ENCODE measurements at places on chromosomes 2 and 18.

- no peak for DNase-seq
Observed at GRCh38 chr2:65846989-65847678, 414.7 kb upstream of the SPRED2 start.

GRCh38 chr2:128313931-128314347, 4.7 kb downstream of the HS6ST1 start:
- DNase-seq, result no peak

GRCh38 chr18:61556862-61557261, 223.6 kb downstream of the CDH20 start:
- DNase-seq, result no peak

DNA sequence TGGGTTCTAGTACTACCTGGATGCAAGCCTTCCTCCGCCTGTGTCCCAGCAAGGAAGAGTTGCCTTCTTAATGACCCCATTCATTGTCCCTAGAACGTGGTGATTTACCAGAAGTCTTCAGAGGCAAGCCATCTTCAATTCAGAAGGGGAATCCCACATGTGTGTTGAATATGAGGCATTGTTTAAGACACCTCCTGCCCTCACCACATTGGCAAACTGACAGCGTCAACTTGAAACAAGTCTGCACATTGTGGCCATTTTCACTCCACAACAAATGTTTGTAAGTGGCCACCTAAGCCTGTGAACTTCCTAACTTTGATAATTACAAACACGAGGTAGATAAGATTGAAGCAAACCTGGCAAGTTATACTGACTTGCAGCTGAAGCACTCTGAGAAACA, 83.7 kb downstream of the TCF7L1 start:
- DNase-seq, result no peak

GRCh38 chr18:9910661-9911060, 3.2 kb upstream of the VAPA start:
- no peak for DNase-seq

DNA sequence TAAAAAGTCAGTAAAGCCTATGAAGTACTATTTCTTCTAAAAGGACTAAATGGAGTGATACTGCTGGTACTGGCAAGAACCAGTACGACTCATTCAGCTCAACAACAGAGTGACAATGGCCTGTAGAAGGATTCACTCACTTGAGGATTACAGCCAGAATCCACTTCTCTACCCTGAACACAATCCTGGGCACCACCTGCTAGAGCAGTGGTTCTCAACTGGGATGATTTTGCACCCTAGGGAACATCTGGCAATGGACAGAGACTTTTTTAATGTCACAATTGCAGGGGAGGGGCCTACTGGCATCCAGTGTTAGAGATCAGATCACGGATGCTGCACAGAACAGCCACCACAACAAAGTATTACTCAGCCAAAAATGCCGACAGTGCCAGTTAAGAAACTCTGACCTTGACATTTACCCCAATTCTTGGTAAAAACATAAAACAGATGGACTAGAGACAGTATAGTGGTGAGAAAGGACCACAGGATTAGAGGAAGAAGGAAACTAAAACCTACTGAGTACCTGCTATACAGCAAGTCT, 5.0 kb downstream of the SPIRE1 start:
- no peak for DNase-seq

DNA sequence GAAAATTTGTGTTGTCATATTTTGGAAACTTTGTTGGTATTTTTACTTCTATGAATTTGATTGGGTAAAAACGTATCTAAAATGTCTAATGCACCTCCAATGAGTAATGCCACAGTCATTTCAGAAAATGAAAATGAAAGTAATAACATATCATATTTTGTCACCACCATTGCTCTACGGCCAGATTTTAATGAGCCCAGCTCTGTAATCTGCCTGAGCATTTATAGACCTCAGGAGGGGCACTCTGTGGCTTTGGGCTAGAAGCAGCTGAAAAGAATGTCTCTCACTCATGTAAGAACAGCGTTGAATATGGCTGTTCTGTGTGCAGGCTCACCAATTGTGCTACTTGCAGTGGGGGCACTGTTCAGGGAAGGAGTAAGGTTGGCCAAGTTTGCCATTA, 32.7 kb upstream of the ABCA12 start:
- DNase-seq, result no peak

DNA sequence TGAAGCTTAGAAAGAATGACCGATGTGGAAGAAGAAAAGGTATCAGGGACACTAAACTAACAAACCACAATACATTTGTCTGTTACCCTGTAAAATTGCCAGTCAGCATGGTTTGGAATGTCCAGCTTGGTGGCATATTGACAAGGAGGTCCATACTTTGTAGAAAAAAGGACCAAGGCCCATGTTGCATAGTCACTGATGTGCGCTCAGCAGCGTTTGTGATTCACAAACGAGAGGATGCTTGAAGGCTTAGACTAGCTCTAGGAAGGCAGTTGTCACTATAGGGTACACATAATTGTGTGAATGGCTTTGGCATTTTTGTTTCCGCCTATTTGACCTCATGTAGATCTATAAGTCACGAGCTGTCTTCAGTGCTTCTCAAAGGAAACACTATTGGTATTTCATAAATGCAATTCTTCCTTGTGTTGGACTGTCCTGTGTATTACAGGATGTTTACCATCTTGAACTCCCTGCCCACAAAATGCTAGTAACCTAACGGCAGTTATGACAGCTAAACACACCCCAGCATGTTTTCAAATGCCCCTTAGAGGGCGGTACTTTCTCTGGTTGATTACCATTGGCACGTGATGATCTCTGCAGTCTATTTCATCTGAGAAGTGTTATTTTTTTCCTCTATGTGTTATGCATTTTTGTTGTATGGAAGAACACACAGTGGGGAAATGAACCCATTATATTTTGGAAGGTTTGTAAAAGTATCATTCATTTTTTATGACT, 304.2 kb downstream of the CYRIA start:
- DNase-seq, result no peak

DNA sequence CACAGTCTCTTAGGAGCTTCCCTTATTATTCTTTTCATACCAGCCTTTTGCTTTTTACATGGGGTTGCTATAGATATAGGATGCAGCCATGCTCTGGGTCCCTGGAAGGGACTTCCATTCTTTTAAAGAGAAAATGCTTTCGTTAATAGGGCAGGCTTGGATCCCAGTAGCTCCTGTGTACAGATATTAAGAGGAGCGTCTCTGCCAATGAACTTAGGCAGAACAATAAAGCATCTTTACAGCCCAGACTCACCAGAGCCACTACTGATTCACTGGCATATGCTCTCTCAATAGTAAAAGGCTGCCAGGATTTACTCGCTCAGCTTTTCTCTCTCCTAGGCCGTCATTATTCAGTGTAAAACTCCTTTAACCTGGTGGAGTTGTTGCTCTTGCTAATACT, 1385.4 kb upstream of the PIK3C3 start:
- no peak for DNase-seq

DNA sequence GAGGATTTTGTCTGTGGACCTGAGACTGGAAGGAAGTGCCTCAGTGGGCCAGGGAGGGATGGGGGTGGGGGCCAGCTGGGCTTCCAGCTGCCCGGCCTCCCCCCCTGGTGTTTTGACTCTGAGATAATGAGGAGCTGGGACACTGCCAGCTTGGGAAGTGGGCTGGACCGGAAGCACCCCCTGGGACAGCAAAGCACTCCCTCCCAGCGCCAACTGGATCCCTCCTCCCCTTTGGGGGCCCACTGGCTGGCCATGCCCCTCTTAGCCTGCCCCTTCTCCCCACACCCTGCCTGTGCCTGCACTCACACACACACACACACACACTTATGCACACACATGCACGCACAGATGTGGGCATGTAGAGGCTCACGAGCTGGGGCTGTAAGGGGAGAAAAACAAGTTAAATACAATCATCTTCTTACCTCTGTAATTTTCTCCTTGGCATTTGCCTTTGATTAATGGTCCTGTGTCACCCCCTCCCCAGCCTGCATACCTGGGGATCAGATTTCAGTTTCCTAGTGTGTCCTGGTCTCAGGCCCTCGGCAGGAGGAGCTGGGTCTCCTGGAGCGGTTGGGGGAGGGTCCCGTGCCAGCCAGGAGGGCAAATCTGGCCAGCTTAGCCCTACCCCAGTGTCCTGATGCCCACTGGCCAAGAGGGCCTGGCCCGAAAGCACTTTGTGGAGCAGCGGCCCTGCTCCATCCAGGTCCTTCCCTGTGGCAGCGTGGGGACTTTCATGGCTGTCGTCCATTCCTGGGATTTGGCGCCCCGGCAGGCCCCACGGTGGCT, 3.6 kb downstream of the ITM2C start:
- DNase-seq, result no peak

DNA sequence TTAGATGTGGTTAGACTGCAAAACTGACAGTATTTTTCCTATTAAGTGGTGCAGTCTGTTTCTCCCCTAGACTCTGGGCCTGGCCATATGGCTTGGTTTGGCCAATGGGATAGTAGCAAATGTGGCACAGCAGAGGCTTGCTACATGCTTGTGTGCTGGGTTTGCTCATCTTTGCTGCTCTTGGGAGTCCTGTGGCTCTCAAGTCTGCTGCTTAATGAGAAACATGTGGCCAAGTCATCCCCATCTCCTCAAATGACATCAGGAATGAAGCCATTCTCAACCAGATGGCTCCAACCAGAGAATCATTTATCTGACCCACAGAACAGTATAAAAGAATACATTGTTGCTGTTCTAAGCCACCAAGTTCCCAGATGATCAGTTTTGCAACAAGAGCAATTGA, 57.1 kb upstream of the PAX3 start:
- DNase-seq, result no peak

GRCh38 chr2:192070099-192070498, 124.6 kb downstream of the TMEFF2 start:
- no peak for DNase-seq

DNA sequence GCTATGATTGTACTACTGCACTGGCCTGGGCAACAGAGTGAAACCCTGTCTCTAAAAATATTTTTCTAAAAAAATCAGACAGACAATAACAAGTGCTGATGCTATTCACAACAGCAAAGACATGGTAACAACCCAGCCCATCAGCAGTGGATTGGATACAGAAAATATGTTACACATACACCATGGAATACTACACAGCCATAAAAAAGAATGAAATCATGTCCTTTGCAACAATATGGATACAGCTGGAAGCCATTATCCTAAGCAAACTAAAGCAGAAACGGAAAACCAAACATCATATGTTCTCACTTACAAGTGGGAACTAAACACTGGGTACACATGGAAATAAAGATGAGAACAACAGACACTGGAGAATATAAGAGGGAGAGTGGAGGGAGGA, 19.9 kb downstream of the FAM161A start:
- DNase-seq, result no peak

GRCh38 chr18:44740000-44740399, 59.3 kb downstream of the SETBP1 start:
- no peak for DNase-seq

GRCh38 chr2:186544255-186544675, 45.6 kb upstream of the ITGAV start:
- no peak for DNase-seq

- DNase-seq, result no peak
Observed at GRCh38 chr2:189504238-189504637, 63.0 kb downstream of the WDR75 start.

GRCh38 chr2:172730411-172730810, 5.2 kb upstream of the RAPGEF4 start:
- no peak for DNase-seq

All from NCI-H526 treated with DMSO at 0.1 percent for 48 hours (cell line).